Stimulated activated CD8-positive, alpha-beta memory T cell treated with anti-CD3 and anti-CD28 coated beads, Interleukin-4, amount 100 ng/mL, for 1 hour (primary cell): ENCODE measurements at places on chromosomes 12 and 14.
A peak's percentile ranks its signal among the peaks of the same experiment; 100 is the strongest.

DNA sequence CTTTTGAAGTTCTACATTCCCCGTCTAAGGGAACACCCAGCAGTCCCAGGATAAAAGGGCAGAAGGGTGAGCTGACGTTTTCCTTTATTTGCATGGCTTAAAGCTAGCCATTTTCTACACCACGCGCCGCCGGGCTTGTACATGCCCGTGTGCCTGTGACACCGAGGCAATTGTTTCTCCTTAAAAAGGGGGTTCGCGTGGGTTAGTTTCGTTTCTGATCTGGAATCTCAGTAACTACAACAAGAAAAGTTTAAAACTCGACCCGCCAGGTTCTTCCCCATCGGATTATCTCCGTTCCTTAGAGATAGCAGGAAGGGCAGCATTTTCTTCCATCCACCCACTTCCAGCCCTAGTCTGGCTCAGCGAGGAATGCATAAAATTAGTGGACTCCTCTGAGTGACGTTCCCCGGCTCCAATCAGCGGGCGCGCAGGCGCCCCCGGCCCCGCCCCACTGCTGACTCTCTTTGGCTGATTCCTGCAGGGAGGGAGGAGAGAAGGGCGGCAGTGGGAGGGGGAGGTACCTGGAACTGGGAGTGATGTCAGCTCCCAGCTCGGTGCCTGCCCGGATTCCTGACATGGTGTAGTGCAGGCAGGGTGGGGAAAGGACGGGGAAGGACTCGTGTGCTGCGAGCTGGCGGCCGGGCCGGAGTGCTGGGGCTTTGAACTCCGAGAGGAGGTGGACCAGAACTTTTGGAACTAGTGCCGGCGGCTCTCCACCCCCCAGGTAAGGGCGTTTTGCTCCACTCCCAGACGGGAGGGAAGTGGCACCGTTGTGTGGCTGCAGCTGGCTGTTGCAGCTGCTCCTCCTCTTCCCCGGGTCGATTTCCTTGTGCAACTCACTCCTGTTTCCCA, at the start of gene PPFIBP1:
PPFIBP1 (plus strand) TSS at position 565 of the 852 bp plus-strand sequence. CDS start 109,191 bp downstream, outside the sequence.
- DNase-seq, result peak; percentile 98

- DNase-seq, result no peak
Measured at GRCh38 chr14:34496679-34497513, 34.9 kb upstream of the SPTSSA start.

GRCh38 chr12:100868487-100868886, 73.9 kb downstream of the ANO4 start:
- DNase-seq, result no peak

GRCh38 chr14:105477660-105478397, 3.2 kb downstream of the CRIP2 start:
- DNase-seq, result no peak

DNA sequence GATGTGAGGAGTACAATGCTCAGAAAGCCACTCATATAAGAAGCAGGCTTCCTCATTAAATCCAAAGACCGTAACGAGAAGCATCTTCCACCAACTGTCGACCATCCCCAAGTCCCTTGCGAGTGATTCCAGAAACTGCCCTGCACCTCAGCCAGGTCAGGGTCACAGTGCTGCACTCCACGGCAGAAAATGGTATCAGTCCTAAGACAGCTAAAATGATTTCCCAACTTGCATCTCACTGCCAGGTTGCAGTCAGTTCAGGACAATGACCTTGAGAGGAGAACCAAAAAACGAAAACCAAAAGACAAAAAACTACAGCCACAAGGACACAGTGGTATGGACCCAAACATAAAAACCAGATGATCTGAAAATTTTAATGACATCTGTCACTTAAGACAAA, 20.6 kb downstream of the SBNO1 start:
- DNase-seq, result no peak

DNA sequence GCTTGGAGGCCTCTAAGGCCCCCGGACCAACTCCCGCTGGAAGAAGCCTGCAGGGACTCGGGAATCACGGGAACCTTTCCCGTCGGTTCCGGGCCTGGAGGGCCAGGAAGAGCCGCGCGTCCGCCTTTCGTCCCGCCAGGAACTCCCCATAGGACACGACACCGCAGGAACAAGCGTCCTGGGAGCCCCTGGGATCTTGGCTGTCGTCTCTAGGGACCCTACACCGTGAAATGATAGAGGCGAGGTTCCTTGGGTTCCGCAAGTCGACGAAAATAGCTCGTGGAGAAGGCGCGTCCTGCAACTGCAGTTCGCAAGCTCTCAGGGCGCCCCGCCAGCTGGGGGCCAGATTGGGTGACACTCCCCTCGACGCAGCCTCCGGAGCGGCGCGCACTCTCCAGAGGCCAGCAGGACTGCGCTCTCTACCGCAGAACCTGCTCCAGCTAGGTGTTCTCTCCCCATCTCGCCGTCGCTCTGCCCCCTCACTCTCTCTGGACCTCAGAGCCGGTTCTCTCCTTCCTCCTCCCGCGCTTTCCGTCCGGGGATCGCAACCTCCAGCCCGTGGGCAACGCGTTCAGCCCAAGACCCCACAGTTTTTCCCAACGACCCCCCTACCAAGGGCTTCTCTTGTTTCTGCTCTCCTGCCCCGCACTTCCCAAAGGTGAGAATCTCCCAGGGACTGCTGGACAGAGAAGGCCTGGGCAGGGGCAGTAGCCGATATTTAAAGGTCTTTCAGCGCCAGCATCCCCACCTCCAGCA, 776 bp downstream of the BMP4 start:
- DNase-seq, result no peak
